ENCODE measurements at places on chromosomes 16 and 17. TPM values are rescaled to one million over a fixed set of nuclear protein-coding genes. Genes with fewer than 3 reads are reported as not detected.
A peak's percentile ranks its signal among the peaks of the same experiment; 100 is the strongest.

GRCh38 chr17:33356266-33356665 lies 63.2 kb upstream of the ASIC2 start:
- no peak for DNase-seq

DNA sequence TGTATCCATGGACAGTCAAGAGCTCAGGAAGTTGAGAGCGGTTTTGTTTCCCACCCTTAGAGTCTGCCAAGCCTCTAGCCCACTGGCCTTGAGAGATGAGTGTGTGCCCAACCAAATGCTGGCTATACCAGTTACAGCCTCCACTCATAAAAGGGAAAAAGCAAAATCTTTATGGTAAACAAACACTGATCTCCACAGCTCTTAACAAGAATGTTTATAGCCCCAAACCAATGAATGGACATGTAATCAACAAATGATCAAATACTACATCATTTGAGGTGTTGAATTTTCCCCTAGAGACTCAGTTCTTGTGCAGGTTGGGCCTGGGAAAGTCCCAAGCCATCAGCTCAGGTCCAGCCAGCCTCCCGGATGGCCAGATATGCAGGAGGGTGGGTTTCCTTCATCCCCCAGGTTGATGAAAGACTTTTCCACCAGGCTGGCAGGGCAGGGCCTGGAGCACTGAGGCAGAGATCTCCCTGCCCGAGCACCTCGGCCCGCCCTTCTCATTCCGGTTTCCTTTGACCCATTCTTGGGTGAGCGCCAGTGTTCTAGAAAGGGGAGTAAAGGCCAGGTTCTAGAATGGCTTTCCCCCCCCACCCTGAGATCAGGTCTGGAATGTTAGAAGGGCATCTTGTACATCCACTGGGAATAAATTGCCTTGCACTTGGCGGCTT lies 3.9 kb upstream of the EFTUD2 start:
- DNase-seq, result no peak

DNA sequence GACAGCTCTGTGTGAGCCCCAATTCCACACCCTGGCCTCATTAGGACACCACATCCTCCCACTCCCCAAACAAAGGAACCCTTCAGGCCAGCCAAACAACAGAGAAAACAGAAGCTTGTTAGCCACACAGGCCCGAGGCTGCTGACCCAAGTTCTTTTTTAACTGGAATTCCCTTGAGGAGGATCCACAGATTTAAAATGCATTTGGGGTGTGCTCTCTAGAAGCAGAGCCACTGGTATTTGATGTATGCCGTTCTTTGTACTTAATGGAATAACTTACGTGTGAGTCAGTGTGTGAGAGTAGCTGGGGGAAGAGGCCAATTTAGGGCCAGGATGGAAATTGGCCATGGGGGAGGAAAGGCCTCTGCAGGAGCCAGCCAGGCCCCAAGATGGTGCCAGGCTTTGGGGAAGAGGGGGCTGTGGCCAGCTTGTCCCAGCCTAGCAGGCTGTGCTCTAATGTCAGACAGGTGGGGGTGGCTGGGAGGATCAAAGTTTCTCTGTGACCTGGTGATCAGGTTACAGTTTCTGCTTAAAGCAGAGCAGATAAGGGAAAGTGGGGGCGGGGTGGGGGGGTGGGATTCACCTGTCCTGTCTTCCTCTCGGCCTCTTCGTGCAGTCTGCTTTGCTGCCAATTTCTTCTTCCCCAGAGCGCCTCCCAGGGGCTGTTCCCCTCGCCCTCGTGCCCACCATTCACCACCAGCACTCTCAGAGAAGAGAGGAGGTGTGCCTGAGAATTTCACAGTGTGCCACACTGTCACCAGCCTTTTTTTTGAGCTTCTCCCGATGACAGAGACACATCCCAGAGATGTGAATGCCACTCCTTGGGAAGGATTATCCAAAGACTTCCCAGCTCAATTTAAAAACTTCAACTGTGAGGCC lies 50.8 kb downstream of the TOM1L2 start:
- no peak for DNase-seq

- DNase-seq, result no peak
Measured at GRCh38 chr17:60391471-60392041, 377 bp downstream of the USP32 start.

Gene HBM
- polyA plus RNA-seq, result 3.2 TPM

DNA sequence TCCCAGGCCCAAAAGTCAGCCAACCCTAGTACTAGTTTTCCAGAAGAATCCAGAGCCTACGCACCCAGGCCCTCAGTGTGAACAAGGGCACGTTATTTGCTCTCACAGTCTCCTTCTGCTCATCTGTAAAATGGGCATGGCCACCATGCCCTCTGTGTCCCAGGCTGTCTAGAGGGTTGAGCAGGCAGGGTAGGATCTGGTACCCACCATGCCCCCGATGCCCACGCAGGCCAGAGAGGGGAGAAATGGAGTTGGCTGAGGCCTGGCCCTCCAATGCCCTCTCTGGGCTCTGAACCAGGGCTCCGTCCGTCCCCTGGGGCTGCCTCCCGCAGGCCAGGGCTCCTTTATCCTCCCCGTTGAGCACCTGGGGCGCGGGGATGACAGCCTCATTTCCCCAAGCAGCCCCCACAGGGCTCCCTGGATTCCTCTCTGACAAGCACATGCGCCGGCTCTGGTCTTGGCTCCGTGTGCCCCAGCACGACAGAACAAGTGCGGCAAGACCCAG lies 9.1 kb upstream of the BAHCC1 start:
- DNase-seq, result no peak

Gene NXPH3
- 0.87 TPM for polyA plus RNA-seq

DNA sequence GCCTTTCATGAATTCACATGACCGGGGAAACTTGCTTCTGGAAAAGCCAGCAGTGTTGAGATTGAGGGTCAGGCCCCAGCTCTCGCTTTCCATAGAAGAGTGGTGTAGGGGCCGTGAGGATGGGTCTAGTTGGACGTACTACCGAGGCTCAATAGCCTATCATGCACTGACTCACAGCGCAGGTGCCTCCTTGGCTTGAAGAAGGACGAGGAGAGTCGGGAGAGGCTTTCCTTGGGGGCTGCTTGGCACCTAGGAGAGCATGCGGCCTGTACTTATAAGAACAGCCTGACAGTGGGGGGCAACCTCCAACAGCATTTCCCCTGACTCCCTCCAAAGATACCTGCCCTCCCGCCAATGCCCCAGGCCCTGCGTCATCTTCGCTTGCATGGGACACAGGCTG lies 37.6 kb downstream of the WSCD1 start:
- no peak for DNase-seq

Gene MAP1LC3B
- polyA plus RNA-seq, result 61.7 TPM

- DNase-seq, result no peak
Measured at GRCh38 chr17:75661531-75661930, 5.4 kb downstream of the RECQL5 start.

Gene EXOC3L1
- polyA plus RNA-seq, result 6.5 TPM

DNA sequence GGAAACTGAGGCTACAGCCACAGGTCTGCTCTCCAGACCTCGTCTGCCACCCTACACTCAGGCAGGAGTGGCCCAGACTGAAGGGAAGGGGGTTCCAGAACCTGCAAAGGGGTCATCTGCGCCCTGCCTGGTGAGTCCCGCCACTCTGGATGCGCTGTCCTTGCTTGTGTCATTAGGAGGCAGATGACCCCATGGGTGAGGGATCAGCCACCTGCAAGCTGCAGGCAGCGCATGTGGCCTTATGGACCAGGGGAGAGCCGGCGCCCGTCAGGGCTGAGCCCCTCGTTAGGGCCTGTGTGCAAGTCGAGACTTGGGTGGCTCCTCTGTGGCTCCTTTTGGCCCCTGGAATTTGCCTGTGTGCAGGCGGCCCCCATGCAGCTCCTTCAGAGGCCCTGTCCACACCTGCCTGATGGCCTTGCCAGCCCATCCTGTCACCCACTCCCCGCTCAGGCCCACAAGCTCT lies 5.7 kb downstream of the ZFPM1 start:
- DNase-seq, result no peak

GRCh38 chr17:16981928-16982327 lies 10.0 kb upstream of the TNFRSF13B start:
- no peak for DNase-seq

DNA sequence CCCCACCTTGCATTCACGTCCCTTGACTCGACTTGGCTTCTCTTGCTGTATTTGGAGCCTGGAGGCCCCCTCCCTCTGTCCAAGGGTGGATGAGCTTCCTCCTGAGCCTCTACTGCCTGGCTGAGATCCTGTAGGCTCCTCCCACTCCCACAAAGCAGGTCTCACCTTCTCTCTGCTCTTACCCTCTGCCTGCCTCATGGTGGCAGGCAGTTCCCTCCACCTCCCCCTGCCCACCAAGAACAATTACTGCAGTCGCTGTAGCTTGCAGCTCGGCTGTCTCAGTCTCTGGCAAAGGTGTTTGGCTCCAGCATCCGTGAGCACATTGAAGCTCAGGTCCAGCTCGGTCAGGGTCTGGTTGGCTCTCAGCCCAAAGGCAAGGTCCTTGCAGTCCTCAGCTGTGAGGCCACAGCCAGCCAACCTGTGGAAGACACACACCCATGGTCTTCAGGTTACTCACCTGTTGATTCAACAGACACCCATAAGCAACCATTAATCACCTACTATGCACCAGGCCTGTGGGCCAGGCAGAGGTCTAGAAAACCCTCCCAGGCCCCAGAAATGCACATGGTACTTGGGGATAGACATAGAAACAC lies 42.6 kb downstream of the NLRP1 start:
- DNase-seq, result no peak

GRCh38 chr17:68969101-68969500 lies 13.9 kb upstream of the ABCA8 start:
- DNase-seq, result no peak

- no peak for DNase-seq
Measured at GRCh38 chr16:68790944-68791343, 52.4 kb upstream of the TANGO6 start.

DNA sequence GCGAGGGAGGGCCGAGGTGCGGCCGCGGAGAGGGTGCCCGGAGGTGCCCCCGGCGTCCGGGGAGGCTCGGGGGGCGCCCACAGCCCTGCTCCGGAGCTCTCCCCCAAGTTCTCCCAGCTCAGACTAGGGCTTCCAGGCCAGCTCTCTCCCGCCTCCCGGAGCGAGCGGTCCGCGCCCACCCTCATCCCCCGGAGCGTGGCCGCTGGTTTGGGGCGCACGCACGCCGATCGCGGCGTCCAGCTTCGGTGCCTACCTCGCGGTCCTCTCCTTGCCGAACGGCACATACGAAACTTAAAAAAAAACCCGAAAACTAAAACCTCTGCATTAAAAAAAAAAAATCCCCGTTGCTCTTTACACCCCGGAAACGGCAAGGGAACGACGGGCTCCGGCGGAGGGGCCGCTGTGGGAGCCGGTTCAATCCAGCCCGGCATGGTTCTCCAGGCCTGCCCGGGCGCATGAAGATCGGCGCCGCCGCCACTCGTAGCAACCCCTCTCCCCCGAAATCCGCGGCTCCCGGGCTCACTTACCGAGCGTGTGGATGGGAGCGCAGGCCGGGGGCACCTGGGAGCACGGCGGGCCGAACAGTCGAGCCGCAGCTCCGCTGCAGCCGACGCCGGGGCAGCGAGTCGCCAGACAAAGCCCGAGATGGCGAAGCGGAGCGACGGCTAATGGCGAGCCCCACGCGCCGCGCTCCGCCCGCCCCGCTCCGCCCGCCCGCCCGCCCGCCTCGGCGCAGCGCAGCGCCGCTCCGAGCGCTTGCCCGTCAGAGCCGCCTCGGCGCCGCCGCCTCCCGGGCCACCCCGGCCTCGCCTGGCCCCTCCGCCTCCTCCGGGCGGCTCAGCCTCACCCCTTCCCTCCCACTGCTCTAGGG lies 973 bp upstream of the UBTF start:
- DNase-seq, result peak; percentile 28

DNA sequence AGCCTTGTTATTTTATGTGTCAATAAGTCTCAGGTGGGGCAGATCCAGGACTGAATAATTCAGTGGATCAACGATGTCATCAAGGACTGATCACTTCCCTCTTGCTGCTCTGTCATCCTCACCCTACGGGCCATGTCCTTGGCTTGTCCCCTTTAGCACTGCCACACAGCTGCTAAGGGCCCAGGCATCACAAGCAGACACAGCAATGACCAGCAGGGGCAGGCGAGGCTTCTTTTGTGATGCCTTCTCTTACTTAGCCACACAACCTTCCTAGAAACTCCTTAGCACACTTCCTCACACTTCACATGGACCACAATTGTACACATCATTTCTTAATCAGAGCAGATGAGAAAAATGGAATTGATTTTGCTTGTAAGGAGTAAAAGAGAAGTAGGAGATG lies 356.3 kb upstream of the SOX9 start:
- no peak for DNase-seq

- DNase-seq, result no peak
Measured at GRCh38 chr16:57413301-57413730, 8.7 kb downstream of the CCL17 start.

GRCh38 chr17:66985338-66986237 lies 21.1 kb downstream of the CACNG4 start:
- DNase-seq, result no peak

Gene CFAP97D1
- polyA plus RNA-seq, result 0.15 TPM

Gene NHLRC4
- polyA plus RNA-seq, result 9.3 TPM

DNA sequence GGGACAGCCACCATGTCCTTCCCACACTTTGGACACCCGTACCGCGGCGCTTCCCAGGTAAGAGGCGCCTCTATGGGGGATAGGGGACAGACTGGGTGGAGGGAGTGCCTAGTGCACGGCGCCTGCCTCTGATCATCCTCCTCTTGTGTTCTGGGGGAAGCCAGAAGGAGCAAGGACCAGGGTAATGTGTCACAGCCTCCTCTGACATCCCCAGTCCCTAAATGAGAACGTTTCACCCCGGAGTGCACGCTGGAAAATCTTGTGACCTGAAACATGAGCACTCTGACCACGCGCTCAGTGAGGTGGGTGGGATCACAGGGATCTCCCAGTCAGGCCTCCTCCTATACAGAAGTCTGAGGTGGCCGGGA lies 1.1 kb downstream of the IRX6 start:
- DNase-seq, result no peak

GRCh38 chr16:86994651-86995171 lies 322.5 kb downstream of the C16orf95 start:
- peak; percentile 81 for DNase-seq

Gene GPR139
- polyA plus RNA-seq, result not detected

DNA sequence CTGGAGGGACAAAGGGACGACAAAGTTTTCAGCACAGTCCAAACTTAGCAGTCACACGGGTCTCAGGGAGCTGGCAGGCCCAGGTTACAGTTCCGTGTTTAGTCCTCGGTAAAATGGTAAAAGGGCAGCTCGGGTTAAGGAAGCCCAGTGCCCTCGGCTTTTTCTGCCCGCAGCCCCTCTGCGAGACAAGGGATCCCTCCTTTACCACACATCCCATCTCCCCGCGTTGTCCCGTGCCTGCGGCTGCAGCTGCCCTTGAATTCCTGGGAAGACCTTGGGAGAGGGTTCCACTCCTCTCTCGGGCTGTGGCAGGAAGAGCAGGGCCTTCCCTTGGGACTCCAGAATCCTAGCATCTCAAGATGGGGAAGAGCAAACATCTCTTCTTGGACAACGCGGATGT lies 7.2 kb upstream of the RAB37 start:
- DNase-seq, result no peak

DNA sequence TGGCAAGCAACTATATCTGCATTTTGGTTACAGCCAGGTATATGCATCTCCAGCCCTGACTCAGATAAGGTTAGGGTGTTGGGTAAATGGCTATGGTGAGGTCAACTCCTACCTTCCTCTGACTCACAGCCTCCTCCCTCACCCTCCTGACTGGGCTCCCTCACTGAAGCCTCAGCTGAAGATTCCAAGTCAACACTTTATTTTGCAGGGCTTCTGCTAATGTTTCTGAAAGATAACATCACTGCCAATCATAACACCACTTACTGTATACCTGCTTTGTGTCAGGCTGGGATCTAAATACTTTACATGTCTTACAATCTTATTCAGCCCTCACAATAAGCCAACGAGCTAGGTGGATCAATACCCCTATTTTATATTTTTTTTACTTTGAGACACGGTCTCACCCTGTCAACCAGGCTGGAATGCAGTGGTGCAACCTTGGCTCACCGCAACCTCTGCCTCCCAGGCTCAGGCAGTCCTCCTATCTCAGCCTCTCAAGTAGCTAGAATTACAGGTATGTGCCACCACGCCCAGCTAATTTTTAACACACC lies 47.8 kb upstream of the GCSH start:
- no peak for DNase-seq

Measured in renal pelvis (tissue), 12 donors.